ENCODE measurements at places on chromosomes 2 and 18.

DNA sequence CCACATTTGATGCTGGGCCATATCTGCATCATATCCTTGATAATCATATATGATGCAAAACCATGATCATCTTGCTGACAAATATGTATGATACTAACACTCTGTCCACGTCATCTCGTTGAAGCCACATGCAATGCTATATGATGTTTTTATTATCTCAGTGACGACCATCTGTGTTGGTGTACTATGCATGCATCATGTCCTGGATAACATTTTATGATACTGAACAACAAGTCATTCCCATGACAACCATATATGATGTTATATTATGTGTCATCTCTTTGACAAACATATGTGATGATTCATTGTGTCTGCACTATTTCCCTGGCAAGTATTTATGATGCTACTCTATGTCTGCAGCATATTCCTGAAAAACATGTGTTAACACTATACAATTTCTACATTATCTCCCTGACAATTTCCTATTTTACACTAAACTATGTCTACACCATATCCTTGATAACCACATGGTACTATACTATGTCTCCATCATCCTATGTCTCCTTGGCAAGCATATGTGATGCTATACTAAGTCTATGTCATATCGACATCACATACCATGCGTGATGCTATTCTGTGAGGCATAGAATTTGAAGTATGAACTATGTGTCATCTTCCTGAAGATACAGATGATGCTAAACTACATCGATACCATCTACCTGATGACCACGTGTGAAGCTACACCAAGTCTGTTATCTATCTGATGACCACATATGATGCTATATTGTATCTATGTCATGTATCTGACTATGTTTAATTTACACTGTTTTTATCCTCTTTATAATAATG, 37.0 kb downstream of the DAW1 start:
- DNase-seq, result no peak

DNA sequence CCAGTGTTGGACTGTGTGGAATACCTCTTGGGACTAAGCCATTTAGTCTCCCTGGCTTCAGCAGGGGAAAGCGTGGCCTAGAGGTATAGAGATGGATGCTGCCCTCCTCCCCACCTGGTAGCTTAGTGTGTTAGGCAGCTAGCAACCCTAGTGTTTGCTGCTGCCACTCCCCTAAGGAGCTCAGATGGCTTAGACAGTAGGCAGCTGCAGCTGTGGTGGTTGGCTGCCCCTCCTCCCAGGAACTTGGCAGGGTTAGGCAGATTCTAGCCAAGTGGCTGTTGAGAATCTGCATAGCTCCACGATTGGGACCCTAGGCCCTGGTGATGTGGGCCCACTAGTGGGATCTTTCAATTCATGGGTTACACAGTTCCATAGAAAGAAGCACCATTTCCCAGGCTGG, 550.4 kb upstream of the CHAC2 start:
- peak; percentile 39 for DNase-seq

DNA sequence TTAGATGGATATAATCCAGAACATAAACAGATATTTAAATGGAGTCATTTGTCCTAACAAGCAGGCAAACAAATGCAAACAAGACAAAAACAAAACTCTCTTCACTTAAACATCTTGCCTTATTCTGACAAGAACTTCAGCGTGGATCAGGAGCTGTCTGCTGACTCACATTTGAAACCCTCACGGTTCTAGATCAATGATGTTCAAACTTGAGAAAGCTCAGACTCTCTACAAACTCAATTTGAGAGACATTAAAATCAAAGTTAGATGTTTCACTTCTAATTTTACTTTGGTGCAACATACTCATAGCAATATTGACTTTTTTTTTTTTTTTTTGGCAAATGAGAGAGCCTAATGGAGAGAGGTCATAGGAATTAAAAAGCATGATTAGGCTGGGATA, 362.8 kb upstream of the SLC14A2 start:
- DNase-seq, result no peak

- peak; percentile 56 for DNase-seq
These were observed 5.9 kb downstream of the CSRNP3 start for GRCh38 chr2:165475277-165476004.

- no peak for DNase-seq
These were observed 60.6 kb downstream of the CAB39 start for GRCh38 chr2:230773039-230773773.

GRCh38 chr2:71130152-71130904, at the start of the genes MCEE and MPHOSPH10:
Gene MCEE, minus strand, starts transcription at chr2:71130229. Its CDS starts 10 bp downstream, at chr2:71130219.
Gene MPHOSPH10, plus strand, starts transcription at chr2:71130634. Its CDS starts 32 bp downstream, at chr2:71130666.
- DNase-seq, result peak; percentile 95

GRCh38 chr2:226661789-226662545, 137.7 kb downstream of the IRS1 start:
- no peak for DNase-seq

DNA sequence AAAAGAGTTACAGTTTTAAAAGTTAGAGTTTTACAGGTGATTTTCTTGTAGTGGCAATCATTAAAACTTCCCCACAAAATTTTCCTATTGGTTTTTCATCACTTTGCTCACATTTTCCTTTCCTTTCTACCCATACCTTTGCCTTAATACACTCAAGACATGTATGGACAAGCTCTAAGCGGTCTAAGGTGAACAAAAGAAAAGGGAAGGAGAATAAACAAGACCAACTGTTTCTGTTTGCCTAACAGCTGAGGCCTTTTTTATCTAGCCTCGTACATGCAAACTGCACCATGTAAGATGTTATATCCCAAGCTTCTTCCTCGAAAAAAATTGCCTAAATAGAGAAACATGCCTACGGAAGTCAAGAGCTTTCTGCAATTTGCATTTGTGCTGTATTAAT, 33.9 kb upstream of the TBC1D8 start:
- DNase-seq, result no peak

GRCh38 chr2:19886261-19886660, 15.5 kb downstream of the TTC32 start:
- DNase-seq, result no peak

DNA sequence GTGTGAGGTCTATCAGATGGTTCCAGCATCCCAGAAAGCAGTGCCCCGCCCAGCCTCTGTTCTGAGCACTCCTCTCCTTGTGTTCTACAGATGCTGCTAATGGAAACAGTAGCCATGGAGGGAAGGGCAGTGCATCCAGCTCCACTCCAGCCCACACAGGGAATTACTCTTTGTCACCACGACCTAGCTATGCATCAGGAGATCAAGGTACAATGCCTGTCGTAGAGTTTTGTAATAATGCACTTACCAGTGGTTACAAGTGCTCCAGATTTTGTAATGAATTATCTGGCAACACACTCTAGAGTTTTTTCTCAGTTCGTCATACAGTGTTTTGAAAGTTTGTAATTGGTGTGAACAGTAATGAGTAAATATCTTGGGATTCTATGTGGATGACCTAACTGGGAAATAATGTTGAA, 161.1 kb downstream of the ESCO1 start:
- DNase-seq, result no peak

- peak; percentile 19 for DNase-seq
These were observed 8.4 kb downstream of the FBXO36 start for GRCh38 chr2:229930656-229931055.

- no peak for DNase-seq
These were observed 95.9 kb downstream of the FEZ2 start for GRCh38 chr2:36502081-36502480.

GRCh38 chr2:2575181-2575577, 244.1 kb upstream of the MYT1L start:
- no peak for DNase-seq

GRCh38 chr2:11566383-11566782, 32.5 kb downstream of the GREB1 start:
- DNase-seq, result no peak

GRCh38 chr2:2926858-2927175, 450.8 kb downstream of the EIPR1 start:
- no peak for DNase-seq

DNA sequence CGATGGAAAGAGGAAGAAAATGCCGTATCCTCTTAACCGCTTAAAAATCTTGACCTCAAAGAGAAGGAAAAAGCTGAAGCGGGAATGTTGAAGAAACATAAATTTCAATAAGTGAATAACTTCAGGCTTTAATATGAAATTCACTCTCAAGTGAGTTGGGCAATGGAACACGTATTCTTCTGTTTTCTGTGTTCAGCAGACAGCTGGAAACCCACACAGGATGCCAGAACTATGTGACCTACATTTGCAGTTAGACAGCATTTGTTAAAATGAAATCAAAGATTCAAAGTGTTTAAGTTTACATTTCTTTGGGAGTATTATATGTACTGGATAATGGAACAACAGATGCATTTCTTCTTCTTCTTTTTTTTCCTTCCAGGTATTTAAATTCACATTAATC, 80.5 kb upstream of the SPATS2L start:
- DNase-seq, result no peak

DNA sequence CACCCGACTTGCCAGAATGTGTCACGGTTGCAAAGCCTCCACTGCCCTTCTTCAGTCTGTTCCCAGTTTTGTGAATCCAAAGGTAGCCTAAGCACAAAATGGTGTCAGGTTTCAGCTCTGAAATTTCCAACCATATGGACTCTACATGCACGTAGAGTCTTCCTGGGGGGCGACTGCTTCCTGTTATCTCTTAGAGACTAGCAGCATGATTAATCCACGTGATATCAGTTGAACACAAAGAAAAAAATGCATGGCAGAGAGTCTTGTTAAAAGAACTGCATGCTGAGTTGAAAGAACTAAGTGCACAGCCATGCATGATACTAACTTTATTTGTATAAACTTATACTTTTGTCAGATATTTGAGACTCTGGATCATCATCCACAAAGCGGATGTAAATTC, 404.4 kb downstream of the SOCS6 start:
- DNase-seq, result peak; percentile 61

GRCh38 chr18:23689031-23689615, at the start of gene LAMA3:
Gene LAMA3, plus strand, starts transcription at chr18:23689453. Its CDS starts 231 bp downstream, at chr18:23689684.
- DNase-seq, result peak; percentile 63

- DNase-seq, result no peak
These were observed 42.3 kb downstream of the EN1 start for GRCh38 chr2:118805064-118805690.

DNA sequence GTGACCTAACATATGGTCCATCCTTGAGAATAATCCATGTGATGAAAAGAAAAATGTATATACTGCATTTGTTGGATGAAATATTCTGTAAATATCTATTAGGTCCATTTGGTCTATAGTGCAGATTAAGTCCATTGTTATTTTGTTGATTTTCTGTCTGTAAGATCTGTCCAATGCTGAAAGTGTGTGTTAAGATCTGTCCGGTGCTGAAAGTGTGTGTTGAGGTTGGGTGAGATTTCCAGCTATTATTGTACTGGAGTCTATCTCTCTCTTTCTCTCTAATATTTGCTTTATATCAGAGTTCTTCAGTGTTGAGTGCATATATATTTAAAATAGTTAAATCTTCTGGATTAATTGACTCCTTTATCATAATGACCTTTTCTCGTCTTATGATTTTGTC, 828.8 kb upstream of the CRIM1 start:
- no peak for DNase-seq

GRCh38 chr2:231752061-231752460, 29.0 kb downstream of the PDE6D start:
- no peak for DNase-seq

DNA sequence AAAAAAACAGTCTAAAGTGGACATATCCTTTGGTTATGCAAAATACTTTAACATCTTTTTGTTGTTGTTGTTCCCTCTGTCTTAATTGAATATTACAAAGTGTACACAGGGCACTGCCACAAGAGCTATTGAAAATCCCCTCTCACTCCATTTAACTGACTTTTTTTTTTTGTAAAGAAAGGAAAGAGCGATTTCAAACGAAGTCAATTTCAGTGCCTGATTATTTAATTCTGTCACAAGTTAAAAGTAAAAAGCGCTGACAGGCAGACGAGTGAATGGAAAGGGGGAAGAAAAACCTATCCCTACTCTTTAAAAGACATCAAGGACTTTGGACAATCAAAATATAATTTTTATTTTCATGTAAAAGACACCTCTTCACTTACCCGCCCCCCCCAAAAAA, 1.9 kb downstream of the FIGN start:
- no peak for DNase-seq

DNA sequence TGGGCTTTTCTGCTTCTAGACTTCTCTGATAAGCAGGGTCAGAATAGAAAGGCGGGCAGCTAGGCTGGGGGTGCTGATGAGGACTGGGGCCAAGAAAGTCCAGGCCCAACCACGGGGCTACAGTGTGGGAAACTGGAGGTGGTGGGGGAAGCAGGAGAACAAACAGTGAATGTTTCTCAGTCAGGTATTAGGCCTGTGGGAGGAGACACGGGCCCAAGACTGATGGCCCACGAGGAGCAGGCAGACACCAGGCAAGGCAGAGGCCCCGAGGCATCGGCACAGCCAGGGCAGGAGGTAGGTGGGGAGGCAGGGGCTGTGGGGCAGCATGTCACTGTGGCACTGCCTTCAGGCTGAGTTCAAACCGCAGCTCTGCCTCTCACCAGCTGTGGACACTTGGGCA, 40.7 kb downstream of the KCNIP3 start:
- DNase-seq, result no peak
